Stimulated activated naive CD8-positive, alpha-beta T cell treated with anti-CD3 and anti-CD28 coated beads, Interleukin-15, amount 100 ng/mL, for 72 hours (primary cell): ENCODE measurements at places on chromosomes 4 and X.

DNA sequence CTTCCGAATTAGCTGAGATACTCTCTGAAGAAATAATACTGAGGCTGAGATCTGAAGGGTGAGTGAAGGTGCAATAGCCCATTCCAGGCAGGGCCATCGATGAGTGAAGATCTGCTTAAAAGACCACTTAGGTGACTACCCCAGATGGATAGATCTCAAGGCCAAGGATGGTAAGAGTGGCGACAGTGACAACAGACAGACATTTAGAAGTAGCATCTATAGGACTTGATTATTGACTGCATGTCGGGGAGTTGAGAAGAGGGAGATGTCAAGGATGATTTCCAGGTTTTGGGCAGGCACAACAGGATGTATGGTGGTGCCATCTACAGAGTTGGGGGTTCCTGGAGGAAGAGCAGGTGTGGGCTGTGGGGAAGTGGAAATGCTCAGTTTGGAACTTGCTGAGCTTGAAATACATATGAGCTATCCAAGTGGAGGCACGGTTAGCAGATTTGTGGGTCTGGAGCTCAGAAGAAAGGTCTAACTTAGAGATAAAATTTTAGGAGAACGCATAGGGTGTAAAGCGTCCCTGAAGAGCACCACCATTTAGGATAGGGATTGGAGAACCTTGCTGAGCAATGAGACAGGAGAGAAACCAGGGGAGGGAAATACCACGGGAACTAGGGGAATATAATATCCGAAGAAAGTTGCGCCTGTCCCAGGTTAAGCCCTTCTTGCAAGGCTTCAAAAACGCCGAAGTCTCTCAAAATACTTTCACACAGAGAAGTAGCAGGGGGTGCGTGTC, 688 bp downstream of the UFSP2 start:
- DNase-seq = no peak

- DNase-seq = no peak
These were observed 27.8 kb downstream of the COPS4 start for GRCh38 chr4:83062739-83063138.

GRCh38 chrX:37846934-37847732, at the start of gene DYNLT3:
DYNLT3 (minus strand) TSS chrX:37847571; CDS start chrX:37847510, 61 bp downstream.
- DNase-seq = peak; percentile 79

- no peak for DNase-seq
These were observed 8.9 kb upstream of the GSX2 start for GRCh38 chr4:54090804-54091623.

GRCh38 chr4:71607780-71608677, 175.8 kb downstream of the GC start:
- no peak for DNase-seq

DNA sequence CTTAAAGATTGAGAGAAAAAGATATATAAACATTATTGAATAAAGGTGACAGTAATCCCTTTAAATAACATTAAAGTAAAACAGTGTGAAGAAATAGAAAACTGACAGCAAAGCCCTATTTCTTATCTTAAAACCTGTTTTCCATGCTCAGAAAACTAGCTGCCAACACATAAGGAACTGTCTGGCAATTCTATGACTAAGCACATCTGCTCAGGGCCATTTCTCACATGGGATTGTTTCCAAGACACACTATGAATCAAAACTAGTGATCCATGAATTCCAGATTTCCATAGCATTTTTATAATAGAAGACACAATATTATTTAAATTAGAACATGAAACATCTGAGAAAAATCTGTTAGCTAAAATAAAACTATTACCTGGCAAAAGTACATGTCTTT, 113.4 kb downstream of the SCLT1 start:
- no peak for DNase-seq

DNA sequence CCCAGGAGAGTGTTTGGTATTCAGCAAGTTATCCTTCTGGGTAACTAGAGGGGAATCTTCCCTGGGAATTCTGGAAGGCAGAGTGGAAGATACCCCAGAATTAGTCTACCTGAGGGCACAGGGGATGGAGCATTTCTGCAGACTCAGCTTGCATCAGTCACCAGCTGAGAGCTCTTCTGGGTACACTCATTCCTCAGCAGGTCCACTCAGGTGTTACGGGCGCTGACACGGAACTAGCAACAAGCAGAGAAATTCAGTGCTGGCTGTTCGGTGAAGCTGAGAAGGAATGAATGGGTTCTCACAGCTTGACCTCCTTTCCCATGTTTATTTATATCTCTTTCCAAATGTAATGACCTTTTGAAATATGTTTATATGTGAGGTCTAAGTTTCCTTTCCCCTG, 106.0 kb upstream of the PNPLA4 start:
- DNase-seq = no peak

DNA sequence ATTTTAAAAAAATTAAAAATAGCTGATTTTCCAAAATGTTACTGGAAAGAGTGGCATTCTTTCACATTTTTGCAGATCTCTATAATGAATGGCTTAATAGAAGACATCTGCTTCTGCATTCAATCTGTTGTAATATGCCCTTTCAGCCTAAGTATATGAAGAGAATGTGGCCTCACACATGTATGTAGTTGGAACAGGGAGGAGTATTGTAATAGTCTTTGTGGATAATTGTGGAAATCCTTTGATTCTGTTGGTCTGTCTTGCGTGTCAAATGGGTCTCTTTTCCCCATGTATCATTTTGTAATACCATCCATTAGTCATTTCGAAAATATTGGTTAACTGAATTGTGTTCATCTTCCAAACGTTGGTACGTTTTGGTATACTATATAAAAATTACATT, 11.6 kb downstream of the TXLNG start:
- no peak for DNase-seq

GRCh38 chr4:53192496-53192895, 173.4 kb downstream of the SCFD2 start:
- DNase-seq = no peak

DNA sequence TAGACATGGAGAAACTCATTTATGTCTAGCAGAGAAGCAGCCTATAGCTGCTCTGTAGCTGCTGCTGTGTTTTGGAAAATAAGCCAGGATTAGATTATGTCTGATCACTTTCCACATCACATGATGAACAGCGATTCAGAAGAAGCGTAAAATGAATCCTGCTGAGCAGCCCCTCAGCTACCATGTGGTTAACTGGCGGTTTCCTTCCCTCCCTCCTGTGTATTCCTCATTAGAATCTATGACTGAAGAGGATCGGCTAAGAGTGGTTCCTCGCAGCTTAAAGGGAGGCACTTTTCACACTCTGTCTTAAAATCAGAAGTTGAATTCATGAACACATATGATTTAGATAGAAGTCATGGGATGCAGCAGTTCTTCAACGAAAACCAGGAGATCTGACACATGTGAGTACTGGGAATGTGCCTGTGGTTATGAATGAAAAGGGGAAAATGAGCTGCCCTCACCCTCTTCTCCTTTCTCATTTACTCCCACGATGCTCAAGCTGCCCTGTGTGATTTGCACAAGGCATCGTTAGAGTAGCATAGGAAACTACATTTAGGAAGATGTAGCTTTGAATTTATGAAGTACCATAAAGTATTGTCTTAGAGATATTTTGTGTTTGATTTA, at the start of gene PPEF1:
Gene PPEF1 (plus strand): TSS at position 220 of the 624 bp plus-strand sequence. CDS start 136 bp downstream, at position 356.
- no peak for DNase-seq

- no peak for DNase-seq
These were observed 215.3 kb upstream of the FAM9B start for GRCh38 chrX:9249051-9249846.

DNA sequence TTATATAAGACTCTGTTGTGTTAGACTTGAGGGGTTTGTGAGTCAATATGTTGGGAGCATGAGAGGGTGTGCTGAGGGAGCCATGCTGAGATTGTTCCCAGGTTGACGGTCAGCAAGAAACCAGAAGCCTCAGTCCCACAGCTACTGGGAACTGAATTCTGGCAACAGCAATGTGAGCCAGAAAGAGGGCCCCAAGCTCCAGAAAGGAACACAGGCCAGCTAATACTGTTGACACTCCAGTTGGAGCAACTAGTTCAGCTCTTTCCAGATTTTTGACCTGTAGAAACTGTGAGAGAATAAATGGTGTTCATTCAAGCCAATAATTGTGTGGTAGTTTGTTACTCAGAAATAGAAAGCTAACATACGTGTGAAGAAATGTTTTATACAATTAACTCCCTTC, 17.1 kb downstream of the ADH1A start:
- no peak for DNase-seq

GRCh38 chrX:53031380-53031779, 17.2 kb upstream of the GPR173 start:
- DNase-seq = no peak

DNA sequence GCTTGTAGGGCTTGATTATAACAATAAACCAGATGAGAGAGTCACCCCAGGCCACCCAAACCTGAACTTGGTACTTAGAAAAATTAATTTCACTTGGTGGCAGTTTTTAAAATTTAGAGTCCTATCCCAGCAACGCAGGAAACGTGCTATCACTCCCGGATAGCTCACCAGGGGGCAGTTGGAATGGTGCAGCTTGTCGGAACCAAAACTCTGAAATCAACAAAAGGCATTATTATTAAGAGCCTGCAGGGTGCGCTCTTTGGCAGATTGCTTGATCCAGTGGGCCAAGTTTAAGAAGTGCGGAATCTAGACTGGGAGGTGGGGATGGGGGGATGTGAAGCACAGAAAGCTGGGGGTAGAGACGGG, 2.4 kb downstream of the FRAS1 start:
- DNase-seq = peak; percentile 28

DNA sequence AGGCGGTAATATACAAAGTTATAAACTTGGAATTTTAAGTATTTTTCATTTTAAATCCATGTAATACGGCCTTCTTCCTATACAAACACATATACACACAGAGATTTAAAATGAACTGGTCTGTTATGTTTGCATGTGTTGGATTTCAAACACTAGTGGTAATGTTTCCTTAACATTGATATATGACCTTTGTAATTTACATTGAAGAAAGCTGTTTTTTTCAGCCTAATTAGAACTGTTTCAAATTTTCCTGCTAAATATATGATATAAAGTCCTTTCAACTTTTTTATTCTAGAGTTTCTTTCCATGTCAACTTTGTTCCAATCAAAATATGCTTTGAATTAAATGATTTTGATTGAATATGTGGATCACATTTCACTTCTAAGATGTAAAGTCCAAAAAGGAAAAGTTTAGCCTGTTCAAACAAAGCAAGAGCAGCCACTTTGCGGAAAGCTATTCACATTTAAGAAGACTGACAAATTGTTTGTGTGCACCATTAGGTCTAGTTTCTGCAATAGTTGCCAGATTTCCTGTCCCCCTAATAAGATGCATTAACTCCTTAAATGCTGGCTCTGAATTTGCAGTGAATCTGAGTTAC, 226.0 kb upstream of the MAB21L2 start:
- DNase-seq = no peak

- DNase-seq = peak; percentile 47
These were observed 91.0 kb upstream of the TRIM2 start for GRCh38 chr4:153113061-153113837.

DNA sequence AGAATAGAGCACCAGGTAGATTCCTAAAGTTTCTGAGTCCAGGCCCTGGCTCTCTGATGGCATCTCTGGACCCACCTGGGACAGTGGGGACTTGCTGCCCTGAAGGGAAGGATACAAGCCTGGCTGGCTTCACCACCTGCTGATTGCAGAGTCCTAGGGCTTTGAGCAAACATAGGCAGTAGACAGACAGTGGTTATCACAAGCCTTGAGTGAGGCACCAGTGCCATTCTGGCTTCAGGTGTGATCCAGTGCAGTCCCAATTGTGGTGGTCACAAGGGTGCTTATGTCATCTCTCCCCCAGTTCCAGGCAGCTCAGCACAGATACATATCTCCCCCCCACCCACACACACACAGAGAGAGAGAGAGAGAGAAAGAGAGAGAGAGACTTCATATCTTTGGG, 6.6 kb upstream of the PRRG3 start:
- no peak for DNase-seq

DNA sequence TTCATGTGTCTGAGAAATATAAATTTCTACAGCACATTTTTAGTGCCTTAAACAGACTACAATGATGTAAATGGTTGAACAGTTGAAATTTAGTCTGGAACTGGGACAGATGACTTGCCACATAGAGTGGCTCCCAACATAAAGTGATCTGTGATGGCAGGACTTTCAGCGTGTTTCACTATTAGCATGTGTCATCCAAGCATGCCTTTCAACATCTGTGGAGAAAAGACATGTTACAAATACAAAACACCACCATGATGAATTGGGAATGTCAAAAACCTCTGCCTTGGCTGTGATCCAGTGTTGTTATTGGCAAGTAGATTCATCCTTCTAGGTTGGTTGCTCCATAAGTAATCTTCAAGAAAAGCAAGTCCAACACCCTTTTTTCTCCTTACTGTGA, 348.7 kb downstream of the MAPK10 start:
- DNase-seq = no peak

DNA sequence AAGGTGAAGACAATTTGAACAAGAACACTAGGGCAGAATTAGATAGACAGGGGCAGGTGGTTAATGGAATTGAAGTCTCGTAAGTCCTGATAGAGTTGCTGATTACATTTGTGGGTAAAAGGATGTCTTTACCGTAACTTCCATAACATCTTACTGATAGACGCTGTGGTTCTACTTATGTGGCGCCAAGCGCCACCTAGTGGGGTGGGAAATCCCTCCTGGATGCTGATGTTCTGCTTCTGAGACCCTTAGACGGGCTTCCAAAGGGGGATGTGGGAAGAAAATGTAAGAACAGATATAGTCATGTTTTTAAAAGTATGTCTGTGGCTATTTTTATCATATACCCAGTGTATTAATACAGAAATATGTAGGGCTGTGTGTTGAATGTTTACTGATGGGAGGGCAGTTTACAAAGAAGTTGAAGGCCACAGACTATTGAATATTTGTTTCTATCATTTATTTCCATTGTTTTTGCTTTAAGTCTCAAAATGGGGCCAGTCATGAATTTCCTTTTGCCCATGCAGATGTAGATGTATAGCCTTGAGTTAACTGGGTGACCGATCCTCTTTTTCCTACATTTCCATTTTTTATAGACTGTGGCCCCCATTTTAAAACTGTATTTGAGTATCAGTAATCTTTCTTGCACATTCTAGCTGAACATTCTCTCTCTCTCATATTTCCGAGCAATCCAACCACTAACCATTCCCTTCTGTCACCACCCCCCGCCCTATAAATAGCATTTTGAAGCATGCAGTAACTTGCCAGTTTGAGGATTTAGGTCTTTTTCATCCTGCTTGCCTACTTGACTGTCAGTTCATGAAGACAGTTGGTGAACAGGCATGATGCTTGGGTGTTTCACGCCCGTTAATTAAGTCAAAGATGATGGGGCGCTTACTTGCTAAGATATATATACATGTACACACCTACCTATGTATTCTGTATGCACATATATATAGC, 12.1 kb upstream of the TLR8 start:
- DNase-seq = peak; percentile 29

DNA sequence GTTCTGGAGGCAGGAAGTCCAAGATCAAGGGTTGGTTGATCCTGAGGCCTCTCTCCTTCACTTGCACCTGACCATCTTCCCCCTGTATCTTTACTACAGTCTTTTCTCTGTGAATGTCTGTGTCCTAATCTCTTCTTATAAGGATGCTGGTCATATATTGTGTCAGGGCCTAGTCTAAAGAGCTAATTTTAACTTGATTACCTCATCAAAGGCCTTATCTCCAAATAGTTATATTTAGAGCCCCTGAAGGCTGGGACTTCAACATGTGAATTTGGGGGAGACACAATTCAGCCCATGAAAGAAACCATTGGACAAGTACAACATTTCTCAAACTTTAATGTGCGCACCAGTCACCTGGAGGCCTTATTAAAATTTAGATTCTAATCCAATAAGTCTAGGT, 62.8 kb upstream of the DYNLT3 start:
- DNase-seq = no peak
